ENCODE measurements at places on chromosomes 12 and 14.
A peak's percentile ranks its signal among the peaks of the same experiment; 100 is the strongest.

GRCh38 chr14:103705118-103705503 lies 10.1 kb downstream of the XRCC3 start:
- no peak for DNase-seq

DNA sequence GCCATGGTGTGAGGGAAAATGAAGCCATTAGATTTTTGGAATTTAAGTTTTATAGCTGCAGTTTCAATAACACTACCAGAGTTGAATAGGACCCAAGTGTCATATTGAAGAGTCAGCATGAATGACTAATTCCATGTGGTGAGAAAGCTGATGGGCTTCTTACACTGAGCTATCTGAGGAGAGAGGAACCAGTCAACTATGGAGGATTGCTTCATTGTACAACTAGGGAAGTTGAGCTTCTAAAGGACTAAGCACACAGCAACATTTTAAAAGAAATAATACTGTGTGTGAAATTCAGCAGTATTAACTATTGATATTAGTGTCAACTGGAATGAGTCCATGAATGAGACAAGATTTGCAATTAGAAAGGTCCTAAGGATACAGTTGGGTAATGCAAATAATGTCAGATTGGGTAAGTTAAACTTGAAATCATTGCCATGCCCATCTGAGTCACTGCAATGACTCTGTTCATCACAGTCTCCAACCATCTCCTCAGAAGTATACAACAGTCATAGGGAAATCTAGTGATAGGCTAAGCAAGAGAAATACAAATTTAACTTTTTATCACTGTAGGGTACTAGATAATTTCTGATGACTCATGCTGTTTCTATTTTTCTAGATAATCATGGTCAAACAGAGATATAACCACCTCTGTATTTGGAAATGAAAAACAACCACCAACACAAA lies 394.2 kb downstream of the FSCB start:
- DNase-seq: no peak

GRCh38 chr12:50351120-50352043 lies 45.0 kb downstream of the FAM186A start:
- DNase-seq: peak; percentile 43

GRCh38 chr12:56143870-56144269 lies 8.5 kb upstream of the MYL6B start:
- DNase-seq: no peak

DNA sequence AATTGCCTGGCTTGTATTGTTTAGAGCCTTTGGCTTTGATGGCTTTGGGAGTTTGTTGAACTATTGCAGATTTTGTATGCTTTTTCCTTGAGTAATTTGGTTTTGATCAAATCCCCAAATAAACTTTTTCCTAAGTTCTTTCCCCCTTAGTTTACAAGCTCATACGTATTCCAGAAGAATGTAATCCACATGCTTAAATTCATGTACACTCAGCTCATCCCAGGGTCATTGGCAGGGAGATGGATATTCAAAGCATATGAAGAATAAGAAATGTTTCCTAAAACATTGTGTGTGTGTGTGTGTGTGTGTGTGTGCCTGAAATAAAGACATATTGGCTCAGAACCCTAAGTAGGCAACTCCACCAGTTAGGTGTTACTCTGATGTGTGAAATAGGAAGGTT lies 89.4 kb downstream of the TMEM30B start:
- no peak for DNase-seq

DNA sequence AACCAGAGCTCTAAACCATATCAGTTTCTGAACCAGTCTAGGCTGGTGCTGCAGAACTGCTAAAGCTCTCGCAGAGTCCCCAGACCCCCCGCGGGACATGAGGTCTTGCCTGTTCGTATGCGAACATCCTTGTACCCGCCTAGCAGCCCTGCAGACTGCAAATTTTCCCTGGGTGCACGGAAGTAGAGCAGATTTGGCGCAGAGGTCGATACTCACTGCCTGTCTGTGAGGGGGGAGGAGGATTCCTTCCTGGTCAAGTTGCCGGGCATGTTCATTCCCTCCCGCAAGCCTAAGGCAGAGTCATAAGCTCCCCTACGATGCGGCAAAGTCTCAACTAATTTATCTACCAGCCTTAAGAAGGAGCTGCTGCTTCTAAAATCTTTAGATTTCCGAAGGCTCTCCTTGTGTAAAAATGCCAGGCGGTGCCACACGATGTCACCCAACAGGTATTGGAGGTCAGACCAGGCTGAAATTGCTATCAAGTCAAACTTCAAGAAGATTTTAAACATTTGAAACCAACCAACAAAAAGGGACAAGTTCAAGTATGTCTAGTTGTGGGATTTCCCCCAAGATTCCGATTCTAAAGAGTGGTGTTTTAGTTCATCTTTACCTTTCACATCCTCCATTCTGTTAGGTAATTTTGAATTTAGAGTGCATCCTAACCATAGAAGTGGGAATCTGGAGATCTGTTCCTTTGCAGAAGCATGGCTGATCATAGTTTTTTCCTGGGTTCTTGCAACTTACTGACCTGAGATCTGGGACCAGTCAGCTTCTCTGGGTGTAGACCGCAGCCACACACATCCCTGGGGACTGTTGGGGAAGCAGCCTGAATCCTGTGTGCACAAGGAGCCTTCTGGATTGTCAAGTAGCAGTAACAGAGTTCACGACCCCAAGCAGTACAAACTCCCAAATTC lies 1.6 kb upstream of the PAX9 start:
- DNase-seq: no peak

DNA sequence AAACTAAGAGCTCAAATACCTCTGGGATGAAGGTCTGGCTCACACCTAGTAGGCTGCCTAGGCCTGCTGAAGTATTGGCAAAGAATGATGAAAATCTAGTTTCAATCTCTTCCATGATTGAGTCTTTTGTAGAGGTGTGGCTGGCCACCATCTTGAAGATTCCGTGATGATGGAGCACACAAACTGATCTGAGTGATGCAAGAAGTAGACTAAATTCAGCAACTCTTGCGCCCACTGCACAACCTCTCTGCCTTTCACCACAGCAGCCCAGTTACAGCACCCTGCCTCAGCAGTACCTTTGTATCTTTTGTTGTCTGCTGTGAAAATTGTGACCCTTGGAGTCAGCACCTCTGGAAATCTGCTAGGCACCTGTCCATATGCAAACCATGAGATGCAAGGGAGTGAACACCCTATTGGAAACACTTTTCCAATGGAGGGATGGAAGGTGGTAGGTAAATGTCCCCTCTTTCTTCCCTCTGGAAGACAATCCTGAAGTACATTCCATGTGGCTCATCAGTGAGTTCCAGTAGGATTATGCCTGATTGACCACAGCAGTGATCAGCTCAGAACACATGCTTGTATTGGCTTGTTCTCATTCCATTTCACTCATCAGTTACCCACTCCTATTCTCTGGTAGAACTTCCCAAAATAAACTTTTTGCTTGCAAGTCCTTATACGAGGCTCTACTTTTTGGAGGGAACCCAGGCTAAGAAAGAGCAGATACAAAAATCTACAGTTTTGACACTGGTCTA lies 58.6 kb downstream of the BTBD7 start:
- no peak for DNase-seq

DNA sequence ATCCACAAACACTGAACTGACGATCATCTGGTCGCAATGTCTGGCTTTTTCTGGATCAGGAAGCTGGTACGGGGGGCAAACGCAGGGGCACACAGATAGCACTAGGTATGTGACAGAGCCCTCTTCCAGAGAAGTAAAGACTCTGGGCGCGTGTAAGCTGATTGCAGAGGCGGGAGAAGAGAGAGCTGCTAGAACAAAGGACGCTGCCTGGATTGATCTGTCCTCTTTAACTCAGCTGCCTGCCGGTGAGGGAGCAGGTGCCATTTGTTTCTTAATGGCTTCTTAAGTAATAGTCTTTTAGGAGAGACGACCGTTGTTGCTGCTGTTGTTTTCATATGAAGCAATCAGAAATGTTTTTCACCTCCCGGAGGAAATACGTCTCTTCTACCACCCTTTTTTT lies 77.3 kb downstream of the GLT1D1 start:
- DNase-seq: no peak

GRCh38 chr14:77099425-77100167 lies 1.5 kb downstream of the CIPC start:
- DNase-seq: peak; percentile 77

- DNase-seq: no peak
These were observed 209.7 kb upstream of the PWP1 start for GRCh38 chr12:107475900-107476299.

GRCh38 chr12:106133136-106134087 lies 5.3 kb downstream of the NUAK1 start:
- DNase-seq: peak; percentile 68

DNA sequence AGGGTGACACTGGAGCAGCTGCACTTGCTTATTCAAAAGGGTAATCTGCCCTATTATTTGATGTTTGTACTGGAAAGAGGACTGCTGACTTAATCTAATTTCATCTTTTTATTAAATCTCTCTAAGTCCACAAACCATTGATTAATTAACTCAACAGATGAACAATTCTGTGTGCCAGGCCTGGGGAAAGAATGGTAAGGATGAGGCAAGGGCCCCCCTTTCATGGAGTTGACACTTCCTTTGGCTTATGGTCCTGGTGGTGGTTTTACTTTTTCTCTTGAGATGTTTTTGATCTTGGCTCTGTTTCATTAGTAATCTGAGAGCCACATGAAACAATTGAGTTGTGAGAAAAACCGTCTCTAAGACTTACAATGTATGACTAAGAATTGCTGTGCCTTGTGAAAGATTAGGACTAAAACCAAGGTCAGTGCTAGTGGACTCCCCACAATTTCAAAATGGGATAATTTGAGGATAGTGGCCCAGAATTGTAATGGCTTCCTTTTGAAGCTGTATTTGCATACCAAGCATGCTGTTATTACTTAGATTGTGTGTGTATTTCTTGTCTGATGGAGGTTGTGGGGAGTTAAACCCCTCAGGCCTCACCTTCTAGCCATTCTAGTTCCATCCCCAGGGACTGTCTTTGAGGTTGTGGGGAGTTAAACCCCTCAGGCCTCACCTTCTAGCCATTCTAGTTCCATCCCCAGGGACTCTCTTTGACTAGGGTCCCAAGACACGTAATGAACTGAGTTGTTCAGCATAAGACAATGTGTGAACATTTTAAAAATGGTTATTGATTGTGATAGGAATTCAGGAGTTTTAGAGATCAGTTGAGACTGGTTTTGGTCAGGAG lies 52.5 kb upstream of the EVL start:
- peak; percentile 40 for DNase-seq

DNA sequence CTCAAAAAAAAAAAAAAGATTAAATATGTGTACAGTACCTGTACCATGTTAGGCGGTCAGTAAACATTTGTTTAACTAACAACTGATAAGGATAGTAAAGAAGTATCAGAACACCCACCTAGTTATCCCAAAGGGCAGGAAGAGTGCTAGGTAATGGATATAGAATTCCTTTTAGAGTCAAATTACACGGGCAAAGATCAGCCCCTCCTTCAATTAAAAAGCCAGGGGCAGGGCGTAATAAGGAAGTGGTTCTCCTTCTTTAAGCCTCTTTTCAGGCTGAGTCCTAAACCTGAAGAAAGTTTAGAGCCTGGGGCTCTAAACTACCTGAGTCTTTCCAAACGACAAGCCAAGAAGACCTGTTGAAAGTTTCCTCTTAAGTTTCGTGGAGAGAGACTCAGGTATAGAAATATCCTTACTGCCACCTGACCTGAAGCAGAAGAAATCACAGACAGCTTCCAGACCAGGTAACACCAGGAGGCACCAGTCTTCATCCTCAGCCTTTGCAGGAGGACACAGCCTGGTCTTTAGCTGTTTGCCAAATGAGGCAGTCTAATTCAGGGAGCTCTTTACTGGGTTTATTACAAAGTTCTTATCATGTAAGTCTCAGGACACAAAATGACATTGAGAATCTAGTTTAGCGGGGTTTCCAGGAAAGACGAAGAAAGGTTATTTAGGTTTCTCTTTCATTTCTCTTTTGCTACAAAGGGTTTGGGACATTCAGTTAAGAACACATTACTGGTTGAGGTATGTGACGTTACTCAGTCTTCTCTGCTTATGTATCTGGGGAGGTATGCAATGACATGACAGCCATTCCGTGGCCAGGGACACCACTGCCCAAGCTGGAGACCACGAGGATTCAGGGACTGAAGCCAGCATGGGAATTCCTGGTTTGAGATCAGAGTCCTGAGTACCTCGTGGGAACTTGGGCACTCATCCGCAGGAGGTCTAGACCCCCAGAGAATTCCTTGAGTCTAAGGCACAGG lies at the start of gene BCL2L14:
TSS of gene BCL2L14 (plus strand) at position 266 of the 983 bp plus-strand sequence. CDS start 8,367 bp downstream, outside the sequence.
- DNase-seq: peak; percentile 16

DNA sequence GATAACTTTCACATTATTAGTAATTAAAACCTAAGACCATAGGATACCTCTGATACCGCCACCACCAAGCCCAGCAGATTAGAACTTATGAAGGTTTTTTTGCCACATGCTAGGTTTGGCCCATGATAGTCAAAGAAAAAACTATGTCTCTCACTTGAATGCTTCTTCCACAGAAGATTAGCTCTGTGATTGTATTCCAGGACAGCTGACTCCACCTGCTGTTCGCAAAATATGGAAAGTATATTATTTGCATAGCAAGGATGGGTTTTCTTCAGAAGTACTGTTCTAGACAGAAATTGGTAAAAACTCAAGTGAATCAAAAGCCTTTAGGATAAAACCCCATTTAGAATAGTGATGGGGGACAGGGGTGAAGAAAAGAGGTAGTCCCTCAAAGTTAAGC lies 42.2 kb downstream of the PPFIBP1 start:
- DNase-seq: no peak

GRCh38 chr12:1474041-1474573 lies 120.3 kb downstream of the FBXL14 start:
- DNase-seq: peak; percentile 99

GRCh38 chr12:26445909-26446308 lies 250.5 kb downstream of the SSPN start:
- no peak for DNase-seq

All from fibroblast of upper back skin (primary cell).